ENCODE measurements at places on chromosomes 12 and 14. TPM values are rescaled to one million over a fixed set of nuclear protein-coding genes. Genes with fewer than 3 reads are reported as not detected.

Gene YEATS4
- 16.8 TPM for total RNA-seq

Gene NPAS3
- 1.6 TPM for total RNA-seq

Gene RASAL1
- 0.21 TPM for total RNA-seq

Gene TSHR
- not detected for total RNA-seq

Gene ZNF839
- 18.5 TPM for total RNA-seq

Gene TMEM253
- 0.90 TPM for total RNA-seq

Gene STAC3
- total RNA-seq: 3.3 TPM

- no peaks in the 10 kb centered on the region for H3K36me3 ChIP-seq
- H3K27ac ChIP-seq: no peak overlapping the region
- peaks cover 6% of the 10 kb centered on the region for H3K27me3 ChIP-seq
- H3K4me1 ChIP-seq: peaks cover 2% of the 10 kb centered on the region
- DNase-seq: no peak
Observed at GRCh38 chr14:74570696-74571095, 41.3 kb downstream of the LTBP2 start.

GRCh38 chr14:24809135-24809534, 175.1 kb upstream of the GZMB start:
- DNase-seq: no peak
- no peaks in the 10 kb centered on the region for H3K4me1 ChIP-seq
- H3K4me3 ChIP-seq: no peak overlapping the region
- H3K36me3 ChIP-seq: no peaks in the 10 kb centered on the region

DNA sequence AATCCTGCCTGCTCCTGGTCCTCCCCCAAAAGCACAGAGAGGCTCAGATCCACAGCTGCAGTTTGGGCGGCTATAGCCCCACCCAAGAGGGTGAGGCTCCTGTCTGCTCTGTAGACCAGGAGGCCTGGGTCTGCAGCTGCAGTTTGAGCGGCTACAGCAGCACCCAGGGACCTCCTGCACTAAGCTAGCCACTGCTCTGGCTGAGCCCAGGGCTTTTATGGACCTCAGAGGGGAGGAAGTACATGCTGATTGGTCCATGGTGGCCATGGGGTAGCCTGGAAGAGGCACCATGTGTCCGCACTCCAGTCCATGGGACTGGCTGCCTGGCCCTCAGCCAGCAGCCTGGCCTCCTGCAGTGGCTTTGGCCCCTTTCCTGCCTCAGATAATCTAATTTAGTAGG, 49.6 kb upstream of the GSC start:
- H3K27ac ChIP-seq: no peak overlapping the region
- no peak for DNase-seq

DNA sequence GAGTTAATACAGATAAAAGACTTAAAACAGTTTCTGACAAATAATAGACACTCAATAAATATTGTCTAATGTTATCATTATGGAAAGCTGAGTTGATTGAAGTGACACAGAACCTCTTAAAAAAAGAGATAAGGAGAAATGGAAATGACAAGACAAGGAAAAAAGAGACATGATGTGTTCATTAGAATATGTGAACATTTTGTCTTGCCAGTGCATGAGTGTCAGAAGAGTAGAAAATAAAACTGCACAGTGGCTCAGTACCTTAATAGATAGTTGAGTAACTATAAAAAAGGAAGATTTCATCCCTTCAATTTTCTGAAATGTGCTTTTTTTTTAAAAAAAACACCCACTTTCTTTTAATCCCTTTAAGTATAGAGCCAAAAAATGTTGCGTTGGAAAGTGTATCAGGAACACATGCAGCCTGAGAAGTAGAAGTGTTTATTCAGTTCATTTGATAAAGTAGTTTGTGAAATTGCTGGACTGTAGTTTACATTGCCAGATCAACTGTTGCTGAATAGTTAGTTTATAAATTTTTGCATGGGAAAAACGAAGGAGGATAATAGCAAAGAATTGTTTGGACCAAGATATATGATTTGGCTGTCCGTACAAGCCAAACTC, 56.6 kb upstream of the ACSS3 start:
- no peak overlapping the region for H3K27ac ChIP-seq
- DNase-seq: no peak
- no peaks in the 10 kb centered on the region for H3K4me1 ChIP-seq

DNA sequence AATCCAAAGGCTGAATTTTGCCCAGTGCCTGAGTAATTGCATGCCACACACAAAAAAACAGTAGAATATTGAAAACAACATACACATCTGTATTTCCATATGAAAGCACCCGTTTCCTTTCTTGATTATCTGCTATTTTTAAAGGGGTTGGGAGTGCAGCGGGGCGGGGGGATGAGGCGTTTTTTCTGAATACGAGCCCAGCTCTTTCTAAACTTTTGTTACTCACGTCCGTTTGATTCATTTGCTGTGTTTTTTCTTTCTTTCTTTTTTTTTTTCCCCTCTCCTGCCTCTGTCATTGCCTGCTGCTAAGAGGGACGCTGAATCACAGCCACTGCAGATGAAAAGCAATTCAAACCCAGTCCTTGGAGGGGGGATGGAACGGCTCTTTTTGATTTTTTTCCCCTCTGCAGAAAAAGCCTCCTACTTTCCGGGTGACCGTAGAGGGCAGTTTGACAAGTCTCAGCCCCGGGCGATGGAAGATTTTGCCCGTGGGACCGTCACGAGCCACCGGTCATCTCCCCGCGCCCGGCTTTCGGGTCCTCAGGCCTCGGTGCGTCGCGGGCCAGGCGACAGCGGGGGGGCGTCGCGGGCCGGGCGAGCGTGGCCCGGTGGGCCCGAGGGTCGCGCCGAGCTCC, 572 bp upstream of the RASSF8 start:
- peak overlapping the region; percentile 88 for H3K4me3 ChIP-seq
- H3K27me3 ChIP-seq: peaks cover 4% of the 10 kb centered on the region

GRCh38 chr12:109737126-109737525, 23.5 kb downstream of the FAM222A start:
- no peak overlapping the region for H3K4me3 ChIP-seq
- H3K4me1 ChIP-seq: peaks cover 80% of the 10 kb centered on the region
- peaks cover 9% of the 10 kb centered on the region for H3K36me3 ChIP-seq
- peaks cover 18% of the 10 kb centered on the region for H3K27me3 ChIP-seq

DNA sequence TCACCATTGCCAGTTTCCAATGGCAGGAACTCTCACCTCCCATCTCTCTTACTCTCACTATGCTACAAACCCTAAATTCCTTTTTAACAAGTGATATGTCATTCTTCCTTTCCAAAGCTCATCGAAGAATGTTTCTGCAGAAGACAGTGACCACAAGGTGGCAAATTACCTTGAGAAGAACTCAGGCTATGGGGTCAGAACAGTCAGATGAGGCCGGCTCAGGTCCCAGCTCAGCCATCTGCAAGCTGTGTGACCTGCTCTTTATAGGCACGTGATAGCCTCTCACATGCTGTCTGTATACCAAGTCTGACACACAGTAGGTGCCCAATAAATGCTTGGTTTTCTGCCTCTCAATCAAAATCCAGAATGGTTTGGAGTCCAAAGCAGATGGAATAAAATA, 80.7 kb downstream of the FOXN3 start:
- peaks cover 18% of the 10 kb centered on the region for H3K36me3 ChIP-seq
- peaks cover 53% of the 10 kb centered on the region for H3K4me1 ChIP-seq
- peak overlapping the region; percentile 53 for H3K4me3 ChIP-seq
- H3K27ac ChIP-seq: no peak overlapping the region

- no peaks in the 10 kb centered on the region for H3K4me1 ChIP-seq
- no peak for DNase-seq
- H3K4me3 ChIP-seq: no peak overlapping the region
- H3K27ac ChIP-seq: no peak overlapping the region
- H3K36me3 ChIP-seq: no peaks in the 10 kb centered on the region
Observed at GRCh38 chr14:30064454-30064853, 136.8 kb upstream of the PRKD1 start.

GRCh38 chr12:132921685-132922084, 34.3 kb upstream of the CHFR start:
- peaks cover 45% of the 10 kb centered on the region for H3K36me3 ChIP-seq
- peaks cover 3% of the 10 kb centered on the region for H3K27me3 ChIP-seq
- H3K4me1 ChIP-seq: no peaks in the 10 kb centered on the region
- no peak overlapping the region for H3K4me3 ChIP-seq
- no peak overlapping the region for H3K27ac ChIP-seq

DNA sequence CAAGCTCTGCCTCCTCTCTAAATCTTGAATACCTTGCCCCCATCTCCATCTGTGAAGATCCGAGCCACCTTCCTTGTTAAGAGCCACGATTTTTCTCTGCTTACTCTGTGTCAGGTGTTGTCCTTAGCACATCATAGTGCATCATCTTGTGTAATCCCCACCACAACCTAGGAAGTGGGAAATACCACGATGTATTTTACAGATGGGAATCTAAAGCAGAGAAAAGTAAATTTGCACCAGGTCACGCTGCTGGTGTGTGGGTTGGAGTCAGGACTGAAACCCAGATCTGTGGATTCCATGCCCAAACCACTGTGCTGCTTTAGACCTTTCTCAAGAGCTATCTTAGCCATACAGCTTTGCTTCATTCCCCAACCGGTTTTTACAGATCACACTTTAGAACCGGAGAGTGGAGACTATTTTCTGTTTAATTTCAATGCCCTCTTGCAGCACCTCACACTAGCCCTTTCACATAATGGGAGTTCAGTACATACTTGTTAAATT, 94.6 kb downstream of the PPM1A start:
- H3K27ac ChIP-seq: no peak overlapping the region
- no peak overlapping the region for H3K4me3 ChIP-seq
- H3K27me3 ChIP-seq: no peaks in the 10 kb centered on the region
- no peak for DNase-seq

DNA sequence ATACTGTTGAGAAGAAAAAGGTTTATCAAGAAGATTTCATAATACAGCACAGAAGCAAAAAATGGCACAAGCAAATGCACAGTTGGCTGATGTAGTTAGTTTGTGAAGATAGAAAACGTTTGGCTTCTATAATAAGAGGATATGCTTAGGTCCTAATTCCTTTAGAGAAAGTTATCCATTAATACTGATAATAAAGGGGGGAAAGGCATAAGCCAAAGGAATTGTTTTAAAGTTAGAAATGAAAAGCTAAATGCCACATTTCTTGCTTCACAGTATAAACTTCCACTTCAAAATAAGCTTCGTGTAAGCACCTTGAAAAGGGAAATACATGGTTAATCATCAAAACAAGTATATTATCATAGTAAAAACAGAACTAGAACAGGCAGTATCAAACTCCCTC, 12.4 kb downstream of the LMO3 start:
- H3K36me3 ChIP-seq: no peaks in the 10 kb centered on the region
- no peak overlapping the region for H3K27ac ChIP-seq
- no peaks in the 10 kb centered on the region for H3K27me3 ChIP-seq
- H3K4me3 ChIP-seq: no peak overlapping the region
- H3K4me1 ChIP-seq: no peaks in the 10 kb centered on the region

GRCh38 chr12:27924350-27925135, 48.0 kb downstream of the PTHLH start:
- DNase-seq: no peak
- peaks cover 13% of the 10 kb centered on the region for H3K4me1 ChIP-seq
- peaks cover 1% of the 10 kb centered on the region for H3K27me3 ChIP-seq
- H3K36me3 ChIP-seq: no peaks in the 10 kb centered on the region

DNA sequence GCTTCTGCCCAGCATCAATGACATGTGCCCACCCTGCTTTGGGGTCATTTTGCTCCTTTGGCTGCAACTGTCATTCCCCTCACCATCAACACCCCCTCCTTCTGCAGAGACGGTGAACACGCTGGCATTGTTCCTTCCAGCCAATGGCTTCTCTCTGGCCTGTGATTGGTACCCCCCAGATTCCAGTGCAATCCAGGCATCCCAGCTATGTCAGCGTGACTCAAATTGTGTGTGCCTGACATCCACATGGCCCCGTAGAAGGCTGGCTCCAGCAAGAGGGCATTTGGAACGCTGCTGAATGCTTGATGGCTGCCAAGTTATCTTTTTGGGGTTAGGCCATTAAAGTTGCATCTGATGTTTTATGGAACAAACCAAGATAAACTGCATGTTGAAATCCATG, 21.0 kb upstream of the CCND2 start:
- peaks cover 13% of the 10 kb centered on the region for H3K4me1 ChIP-seq
- DNase-seq: no peak
- no peaks in the 10 kb centered on the region for H3K27me3 ChIP-seq
- H3K27ac ChIP-seq: no peak overlapping the region
- peaks cover 5% of the 10 kb centered on the region for H3K36me3 ChIP-seq
- H3K4me3 ChIP-seq: no peak overlapping the region

- H3K4me1 ChIP-seq: peaks cover 11% of the 10 kb centered on the region
- H3K27ac ChIP-seq: no peak overlapping the region
- DNase-seq: no peak
- H3K36me3 ChIP-seq: no peaks in the 10 kb centered on the region
Observed at GRCh38 chr14:61887628-61888027, 125.4 kb downstream of the SNAPC1 start.

DNA sequence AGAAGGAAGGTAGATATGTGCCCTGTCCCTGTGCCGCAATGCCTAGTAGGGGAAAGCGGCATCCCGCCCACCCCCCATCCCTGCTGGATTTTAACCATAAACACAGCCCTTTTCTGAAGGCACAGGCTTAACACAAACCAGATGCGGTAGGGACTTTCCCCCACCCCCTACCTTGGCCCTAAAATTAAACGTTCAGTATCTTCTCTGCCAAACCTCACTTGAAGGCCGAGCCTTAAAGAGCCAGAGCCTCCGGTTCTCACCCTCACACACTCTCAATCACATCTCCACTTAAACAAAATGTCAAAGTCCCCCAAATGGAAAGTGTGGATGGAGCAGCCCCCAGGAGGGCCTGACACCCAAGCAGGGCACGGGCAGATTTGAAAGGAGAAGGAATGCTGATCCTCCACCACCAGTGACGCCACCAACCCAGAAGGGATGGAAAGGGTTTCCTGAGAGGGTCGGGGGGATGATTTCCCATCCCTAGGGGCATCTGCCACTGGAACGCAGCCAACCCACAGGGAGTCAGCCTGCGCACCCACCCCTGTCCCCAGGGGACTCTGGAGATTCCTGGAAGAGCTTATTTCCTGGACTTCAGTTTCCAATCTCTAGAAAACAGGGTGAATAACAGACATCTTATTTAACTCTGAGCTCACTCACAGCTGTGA, 26.4 kb downstream of the ACTN1 start:
- peaks cover 4% of the 10 kb centered on the region for H3K27me3 ChIP-seq
- no peak overlapping the region for H3K4me3 ChIP-seq
- peaks cover 50% of the 10 kb centered on the region for H3K4me1 ChIP-seq
- no peak for DNase-seq
- peaks cover 10% of the 10 kb centered on the region for H3K36me3 ChIP-seq
- peak overlapping the region; percentile 71 for H3K27ac ChIP-seq

- peaks cover 3% of the 10 kb centered on the region for H3K36me3 ChIP-seq
- peaks cover 29% of the 10 kb centered on the region for H3K4me1 ChIP-seq
- no peak for DNase-seq
- no peaks in the 10 kb centered on the region for H3K27me3 ChIP-seq
Observed at GRCh38 chr12:64660237-64661018, 50.1 kb downstream of the RASSF3 start.
